ENCODE measurements at places on chromosomes 6 and 20. TPM values are rescaled to one million over a fixed set of nuclear protein-coding genes. Genes with fewer than 3 reads are reported as not detected.

The SPATS1 gene
- total RNA-seq: not detected

DNA sequence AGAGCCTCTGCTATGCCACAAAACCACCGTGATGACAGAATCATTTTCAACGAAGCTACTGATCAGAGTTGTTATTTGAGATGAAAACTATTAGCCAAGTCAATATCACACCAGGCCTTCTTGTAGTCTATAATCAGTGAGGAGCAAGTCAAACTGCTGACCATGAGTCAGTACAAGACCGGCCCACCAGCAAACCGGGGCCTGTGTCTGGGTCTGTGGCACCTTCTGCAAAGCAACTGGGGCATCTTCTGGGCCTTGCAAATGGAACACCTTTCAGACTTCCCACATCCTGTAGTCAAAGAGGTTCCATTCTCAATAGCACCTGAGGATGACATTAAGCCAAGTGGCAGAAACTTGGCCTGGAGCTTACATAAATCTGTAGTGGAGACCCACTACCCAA lies 38.5 kb downstream of the CPXM1 start:
- DNase-seq: no peak

- no peak for DNase-seq
Observed at GRCh38 chr6:88855541-88856147, 107.8 kb downstream of the RNGTT start.

- DNase-seq: no peak
Observed at GRCh38 chr6:104809116-104809515, 50.6 kb downstream of the HACE1 start.

All from activated T-cell treated with anti-CD3 and anti-CD28 coated beads, Interleukin-2, amount 50 U/mL, for 72 hours (primary cell).